ENCODE measurements at places on chromosomes 11 and 22.

DNA sequence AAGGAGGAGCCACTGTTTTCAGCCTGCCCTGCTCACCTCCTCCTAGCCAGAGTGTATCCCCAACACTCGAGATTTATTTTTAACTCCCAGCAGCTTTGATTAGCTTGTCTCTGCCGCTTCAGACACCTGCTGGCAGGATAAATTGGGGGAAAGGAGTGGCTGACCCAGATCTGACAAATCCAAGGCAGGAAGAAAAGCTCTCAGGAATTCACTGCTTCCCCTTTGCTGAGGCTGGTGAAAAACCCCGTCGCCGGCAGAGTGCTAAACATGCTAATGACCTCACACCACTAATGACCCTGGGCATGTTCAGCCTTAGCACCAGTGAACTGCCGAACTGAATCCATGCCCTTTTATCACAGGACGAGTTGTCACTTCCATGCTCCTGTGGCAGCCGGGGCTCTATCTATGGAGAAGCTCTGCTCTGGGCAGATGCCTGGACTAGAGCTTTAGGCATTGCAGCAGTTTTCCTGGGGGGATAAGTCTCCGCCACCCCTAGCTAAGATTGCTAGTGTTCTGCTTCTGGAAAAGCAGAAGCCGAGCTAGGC, 52.2 kb downstream of the FEZ1 start:
- DNase-seq, result no peak

- DNase-seq, result no peak
These were observed 56.8 kb downstream of the ZBTB16 start for GRCh38 chr11:114116357-114116756.

GRCh38 chr11:36002796-36003195, 58.9 kb downstream of the LDLRAD3 start:
- DNase-seq, result no peak

DNA sequence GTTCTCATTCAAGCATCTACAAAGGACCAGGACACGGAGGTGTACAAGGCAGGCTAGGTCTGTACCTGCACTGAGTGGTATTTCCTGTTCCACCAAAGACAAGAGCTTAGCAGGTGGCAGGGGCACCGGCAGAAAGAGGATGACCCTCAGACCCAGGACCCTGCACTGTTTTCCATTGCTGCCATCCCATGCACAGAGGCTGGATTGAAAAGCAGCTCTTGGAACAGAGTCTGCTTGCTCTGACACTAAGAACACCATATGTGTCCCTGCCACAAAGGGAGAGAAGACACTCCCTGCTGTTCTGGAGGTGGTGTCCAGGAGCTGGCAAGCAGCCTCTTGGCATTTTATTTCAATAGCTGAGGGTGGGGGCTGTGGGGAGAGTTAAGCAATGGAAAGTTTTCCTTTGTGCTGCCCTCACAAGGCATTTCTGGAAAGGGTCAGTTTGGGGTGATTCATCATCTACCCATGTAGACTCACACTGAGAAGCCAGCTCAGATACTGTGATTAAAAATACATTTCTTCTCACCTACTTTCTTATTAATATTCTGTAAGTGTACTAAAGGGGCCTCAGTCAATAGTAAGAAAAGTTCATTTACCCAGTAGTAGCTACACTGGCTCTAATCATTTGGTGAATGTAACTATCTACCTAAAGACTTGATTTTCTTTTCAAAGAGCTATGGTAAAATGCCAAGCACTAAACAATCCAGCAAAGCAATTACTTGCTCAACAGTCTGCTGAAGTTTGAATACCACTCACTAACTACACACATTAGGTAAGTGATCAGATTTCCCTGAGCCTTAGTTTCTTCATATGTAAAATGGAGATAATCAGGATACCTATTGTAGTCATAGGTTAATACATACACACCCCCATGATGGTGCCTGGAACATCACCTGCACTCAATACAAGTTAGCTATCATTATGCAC, 55.2 kb downstream of the SLC1A2 start:
- DNase-seq, result peak; percentile 77

DNA sequence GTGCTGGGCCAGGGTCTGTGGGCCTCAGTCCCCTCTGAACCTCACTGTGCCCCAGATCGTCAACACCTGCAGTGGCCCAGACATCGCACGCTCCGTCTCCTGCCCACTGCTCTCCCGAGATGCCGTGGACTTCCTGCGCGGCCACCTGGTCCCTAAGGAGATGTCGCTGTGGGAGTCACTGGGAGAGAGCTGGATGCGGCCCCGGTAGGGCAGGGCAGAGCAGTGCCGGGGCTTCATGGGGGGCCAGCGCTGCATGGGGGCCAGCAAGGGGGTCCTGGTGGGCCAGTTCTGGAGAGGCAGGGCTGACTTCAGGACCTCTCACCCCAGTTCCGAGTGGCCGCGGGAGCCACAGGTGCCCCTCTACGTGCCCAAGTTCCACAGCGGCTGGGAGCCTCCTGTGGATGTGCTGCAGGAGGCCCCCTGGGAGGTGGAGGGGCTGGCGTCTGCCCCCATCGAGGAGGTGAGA, 16.3 kb downstream of the EPS8L2 start:
- no peak for DNase-seq

- DNase-seq, result no peak
These were observed 48.9 kb upstream of the CDON start for GRCh38 chr11:126111458-126112116.

Measured in non-pigmented ciliary epithelial cell (primary cell).